ENCODE measurements at places on chromosomes 4 and X.

DNA sequence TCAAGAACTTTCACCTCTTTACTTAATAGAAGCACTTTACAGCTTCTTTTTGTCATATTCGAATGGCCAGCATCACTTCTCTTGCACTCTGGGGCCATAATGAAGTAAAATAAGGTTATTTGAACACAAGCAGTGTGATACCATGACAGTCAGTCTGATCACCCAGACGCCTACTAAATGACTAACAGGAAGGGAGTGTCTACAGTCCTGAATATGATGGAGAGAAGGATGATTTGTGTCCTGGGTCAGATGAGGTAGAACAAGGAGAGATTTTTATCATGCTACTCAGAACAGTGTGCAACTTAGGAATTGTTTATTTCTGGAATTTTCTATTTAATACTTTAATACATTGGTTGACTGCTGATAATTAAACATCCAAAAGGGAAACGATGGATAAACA, 284.2 kb upstream of the F9 start:
- no peak for DNase-seq

DNA sequence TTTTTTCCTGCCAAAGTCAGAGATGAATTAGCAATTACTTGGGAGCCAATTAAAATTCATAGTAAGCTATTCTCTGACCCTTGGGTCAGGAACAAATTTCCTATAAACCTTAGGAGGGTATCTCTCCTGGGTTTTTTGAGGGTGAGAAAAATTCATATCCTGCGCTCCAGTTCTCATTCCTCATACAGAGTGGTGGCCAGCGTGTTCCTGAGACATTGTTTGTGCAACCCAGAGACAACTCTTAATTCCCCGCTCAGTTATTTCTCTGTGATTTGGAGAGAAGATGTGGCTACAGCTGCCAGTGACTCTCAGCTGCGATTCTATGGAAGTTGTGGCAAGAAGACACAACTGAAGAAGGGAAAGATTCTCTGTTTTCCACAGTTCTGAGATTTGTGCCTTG, 37.9 kb upstream of the CBR4 start:
- DNase-seq, result no peak

DNA sequence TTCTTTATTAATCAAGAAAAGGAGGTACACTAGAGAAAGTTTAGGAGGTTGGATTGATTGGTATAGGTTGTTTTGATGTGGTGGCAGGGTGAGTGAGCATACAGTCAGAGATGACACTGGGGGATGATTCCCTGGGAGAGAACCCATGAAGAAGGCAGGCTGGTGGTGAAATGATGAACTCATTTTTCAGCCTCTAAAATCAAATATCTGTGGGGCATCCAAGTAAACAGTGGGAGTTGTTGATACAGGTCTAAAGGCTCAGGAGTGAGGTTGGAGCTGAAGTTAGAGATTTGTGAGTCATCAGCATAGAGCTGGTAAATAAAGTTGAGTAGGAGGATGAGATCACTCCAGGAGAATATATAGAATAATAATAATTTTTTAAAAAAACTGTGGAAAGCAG, 10.0 kb upstream of the AP1S2 start:
- no peak for DNase-seq

GRCh38 chrX:54447461-54447860, 7.3 kb downstream of the TSR2 start:
- peak; percentile 6 for DNase-seq

GRCh38 chr4:177047851-177048174, 255.1 kb upstream of the VEGFC start:
- no peak for DNase-seq

DNA sequence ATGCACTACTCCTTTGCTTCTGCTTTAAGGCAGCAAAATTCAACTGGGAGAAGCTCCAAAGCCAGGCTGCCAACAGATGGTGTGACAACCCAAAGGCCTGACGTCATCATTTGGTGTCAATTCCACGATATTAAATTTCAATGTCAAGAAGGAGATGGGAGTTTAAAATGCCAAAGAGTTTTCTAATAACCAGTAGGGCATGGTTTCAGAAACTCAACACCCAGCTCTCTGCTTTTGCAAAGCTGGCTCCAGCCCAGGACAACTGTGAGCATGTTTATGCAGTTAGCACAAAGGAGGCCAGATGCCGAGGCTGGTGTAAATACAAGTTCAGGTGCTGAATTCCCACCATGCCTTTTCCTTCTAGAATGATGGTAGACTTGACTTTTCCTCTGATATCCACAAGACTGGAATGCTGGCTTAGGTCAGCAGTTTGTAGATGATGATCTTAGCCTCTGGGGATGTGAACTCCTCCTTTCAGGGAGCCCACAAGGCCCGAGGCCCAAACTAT, 67.3 kb downstream of the AFAP1 start:
- DNase-seq, result no peak

DNA sequence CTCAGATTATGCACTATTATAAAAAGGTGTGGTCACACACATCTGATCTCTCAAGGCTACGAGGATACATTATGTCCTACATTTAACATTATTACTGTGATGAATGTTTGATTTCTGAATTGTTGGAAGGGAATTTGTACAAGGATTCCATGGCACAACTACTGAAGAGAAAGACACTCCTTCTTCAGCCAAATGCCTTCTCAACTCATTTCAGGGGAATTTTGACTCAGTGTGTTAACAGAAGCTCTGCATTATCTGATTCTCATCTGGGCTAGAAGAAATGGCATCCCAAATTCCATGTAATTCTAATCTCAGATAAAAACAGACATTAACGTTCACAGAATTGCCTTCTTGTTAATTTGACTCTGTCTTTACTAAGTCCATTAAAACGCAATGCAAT, 477.7 kb downstream of the PDGFC start:
- no peak for DNase-seq

- peak; percentile 80 for DNase-seq
Observed at GRCh38 chr4:145177906-145178538, 2.4 kb downstream of the OTUD4 start.

DNA sequence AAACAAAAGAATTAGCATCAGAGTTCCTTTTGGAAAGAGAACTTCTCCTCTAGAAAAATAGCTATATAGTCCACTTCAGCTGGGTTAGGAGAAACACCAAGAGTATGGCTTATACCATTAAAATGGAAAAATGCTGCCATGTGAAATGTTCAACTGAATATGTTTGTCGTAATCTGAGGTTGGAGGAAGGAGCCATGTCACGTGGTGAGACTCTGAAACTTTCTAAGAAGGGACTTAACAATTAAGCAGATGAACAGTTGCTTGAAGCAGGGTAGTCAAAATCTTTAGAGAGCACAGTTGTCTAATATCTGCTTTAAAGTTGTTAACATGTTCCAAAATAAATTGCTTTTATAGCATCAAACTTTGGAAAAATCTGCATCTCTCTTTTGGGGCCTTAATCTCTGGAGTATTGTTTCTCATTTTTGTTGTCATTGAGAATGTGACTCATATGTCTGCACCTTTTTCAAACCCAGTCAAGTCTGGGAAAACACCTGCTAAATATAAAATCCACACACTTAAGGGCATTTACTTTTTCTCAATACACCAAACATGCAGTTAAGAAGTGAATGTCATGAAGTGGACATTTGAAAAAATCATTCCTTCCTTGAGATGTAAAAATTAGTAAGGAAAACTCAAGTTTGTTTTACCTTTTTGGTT, 168.8 kb upstream of the PDE5A start:
- DNase-seq, result no peak

DNA sequence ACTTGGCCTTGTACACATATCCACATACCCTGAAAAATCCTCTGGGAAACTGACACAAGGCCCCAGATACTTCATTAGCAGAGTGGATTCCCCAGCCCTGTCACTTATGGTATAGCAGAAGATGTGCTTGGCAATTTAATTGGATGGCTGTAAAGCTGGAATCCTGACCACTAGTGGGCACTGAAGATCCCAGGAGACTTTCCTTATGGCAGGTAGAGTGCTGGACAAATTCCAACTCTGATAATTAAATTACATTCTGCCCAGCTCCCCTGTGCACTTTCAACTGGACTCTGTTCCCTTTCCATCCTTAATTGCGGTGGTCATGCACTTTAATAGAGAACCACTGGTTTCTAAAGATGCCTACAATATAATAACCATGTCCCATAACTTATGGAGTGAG, 119.8 kb downstream of the DCK start:
- DNase-seq, result peak; percentile 26

DNA sequence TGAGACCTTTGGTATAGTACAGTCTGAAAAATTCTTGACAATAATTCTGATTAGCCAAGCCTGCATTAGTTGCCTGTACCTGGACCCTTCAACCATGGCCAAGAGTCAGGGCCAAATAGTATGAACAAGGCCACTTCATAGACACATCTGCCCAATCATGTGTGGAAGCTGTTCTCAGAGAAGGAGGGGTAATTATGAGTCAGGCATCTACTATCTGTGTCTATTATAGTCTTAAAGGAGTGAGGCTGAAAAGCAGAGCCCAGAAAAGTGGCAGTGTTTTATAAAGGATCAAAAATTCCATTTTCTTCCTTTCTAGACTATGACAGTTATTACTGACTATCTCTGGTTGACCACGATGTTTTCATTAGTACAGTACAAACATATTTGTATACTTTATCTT, 5.0 kb upstream of the ADGRL3 start:
- peak; percentile 49 for DNase-seq

DNA sequence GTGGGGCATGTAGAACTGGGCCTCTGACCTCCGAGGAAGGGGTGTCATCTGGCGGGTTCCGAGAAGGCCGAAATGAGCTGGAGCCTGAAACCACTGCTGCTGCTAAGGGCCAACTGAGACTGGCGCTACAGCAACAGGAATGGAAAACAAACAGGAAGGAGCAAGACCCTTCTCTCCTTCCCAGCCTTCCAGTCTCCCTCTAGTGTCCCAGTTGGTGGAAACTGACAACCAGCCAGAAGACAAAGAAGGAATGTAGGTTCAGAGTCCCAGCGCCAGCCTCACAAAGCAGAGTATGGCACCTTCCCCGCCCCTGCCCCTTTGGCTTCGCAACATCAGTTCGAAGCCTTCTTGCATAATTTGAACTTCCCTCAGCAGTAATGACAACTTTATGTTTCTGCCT, 24.4 kb upstream of the PDZD4 start:
- DNase-seq, result no peak

- no peak for DNase-seq
Observed at GRCh38 chr4:7967501-7968261, 28.0 kb upstream of the AFAP1 start.

- no peak for DNase-seq
Observed at GRCh38 chr4:70518269-70518668, at the start of gene AMTN. Gene AMTN, plus strand, starts transcription at chr4:70518569. Its CDS starts 209 bp downstream, at chr4:70518778.

DNA sequence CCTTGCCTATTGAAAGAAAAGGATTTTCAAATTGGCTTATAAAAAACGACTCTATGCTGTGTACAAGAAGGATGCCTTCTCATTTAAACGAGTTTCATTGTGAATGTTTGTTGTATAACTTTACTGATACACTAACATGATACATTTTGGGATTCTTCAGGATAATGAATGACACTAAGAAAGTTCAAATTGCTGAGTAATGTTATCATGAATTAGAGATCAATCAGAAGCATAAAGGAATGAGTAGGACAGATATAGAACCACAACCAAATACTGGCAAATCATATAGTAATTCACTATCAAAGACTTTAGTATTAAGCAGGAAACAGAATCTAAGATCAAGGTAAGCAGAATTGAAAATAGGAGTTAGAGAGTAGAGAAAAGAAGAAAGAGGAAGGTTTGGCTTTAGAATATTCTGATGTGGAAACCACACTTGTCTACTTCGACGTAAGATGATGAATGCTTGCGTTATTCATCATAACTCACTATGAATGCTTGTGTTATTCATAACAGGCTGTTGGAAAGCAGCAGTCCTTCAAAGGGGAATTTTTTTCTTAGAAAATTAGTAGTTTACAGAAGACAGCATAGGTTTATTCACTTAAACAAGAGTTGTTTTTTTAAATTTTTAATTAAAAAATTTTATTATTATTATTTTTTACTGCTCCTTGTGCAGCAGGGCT, 13.4 kb downstream of the CCDC158 start:
- DNase-seq, result no peak

DNA sequence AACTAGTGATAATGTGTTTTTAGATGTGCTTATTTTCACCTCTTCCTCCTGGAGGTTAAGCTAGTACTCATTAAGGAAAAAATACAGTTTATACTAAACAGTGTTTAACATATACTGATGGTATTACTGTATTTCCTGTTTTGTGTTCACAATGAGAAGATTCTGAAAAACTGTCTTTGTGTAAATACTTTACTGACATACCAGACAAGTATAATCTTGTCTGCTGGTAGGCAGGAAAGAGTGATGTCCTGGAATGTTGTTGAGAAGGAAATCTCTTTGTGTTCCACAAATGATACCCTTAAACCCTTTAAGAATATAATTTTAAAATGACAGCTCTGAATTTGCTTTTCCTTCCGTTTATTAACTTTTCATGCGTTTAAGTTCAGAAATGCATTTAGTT, 205.5 kb upstream of the NUDT6 start:
- no peak for DNase-seq

- DNase-seq, result peak; percentile 42
Observed at GRCh38 chr4:10656988-10657387, 27.6 kb downstream of the CLNK start.

DNA sequence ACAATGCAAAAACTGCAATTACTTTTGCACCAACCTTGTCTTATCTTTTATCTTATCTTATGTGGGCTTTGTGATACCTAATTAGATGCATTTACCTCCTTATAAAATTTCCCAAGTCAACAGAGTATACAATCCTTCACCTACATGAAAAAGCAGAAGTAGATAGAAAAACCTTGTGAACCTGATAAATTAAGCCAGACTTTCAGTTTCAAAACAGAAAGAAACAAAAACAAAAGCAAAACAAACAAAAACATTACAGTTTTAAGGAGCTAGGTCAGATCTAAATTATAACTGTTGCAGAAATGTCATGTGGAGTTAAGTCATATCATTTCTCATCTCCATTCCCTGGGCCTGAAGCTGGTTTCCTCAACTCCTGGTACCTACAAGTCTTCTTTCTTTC, 24.9 kb upstream of the CXXC4 start:
- DNase-seq, result peak; percentile 53

GRCh38 chr4:80107374-80107773, 34.3 kb upstream of the ANTXR2 start:
- DNase-seq, result no peak

- no peak for DNase-seq
Observed at GRCh38 chrX:1164322-1165288, 47.8 kb downstream of the CRLF2 start.

All from OCI-M1 (cell line).